ENCODE measurements at places on chromosomes 12 and 14.

DNA sequence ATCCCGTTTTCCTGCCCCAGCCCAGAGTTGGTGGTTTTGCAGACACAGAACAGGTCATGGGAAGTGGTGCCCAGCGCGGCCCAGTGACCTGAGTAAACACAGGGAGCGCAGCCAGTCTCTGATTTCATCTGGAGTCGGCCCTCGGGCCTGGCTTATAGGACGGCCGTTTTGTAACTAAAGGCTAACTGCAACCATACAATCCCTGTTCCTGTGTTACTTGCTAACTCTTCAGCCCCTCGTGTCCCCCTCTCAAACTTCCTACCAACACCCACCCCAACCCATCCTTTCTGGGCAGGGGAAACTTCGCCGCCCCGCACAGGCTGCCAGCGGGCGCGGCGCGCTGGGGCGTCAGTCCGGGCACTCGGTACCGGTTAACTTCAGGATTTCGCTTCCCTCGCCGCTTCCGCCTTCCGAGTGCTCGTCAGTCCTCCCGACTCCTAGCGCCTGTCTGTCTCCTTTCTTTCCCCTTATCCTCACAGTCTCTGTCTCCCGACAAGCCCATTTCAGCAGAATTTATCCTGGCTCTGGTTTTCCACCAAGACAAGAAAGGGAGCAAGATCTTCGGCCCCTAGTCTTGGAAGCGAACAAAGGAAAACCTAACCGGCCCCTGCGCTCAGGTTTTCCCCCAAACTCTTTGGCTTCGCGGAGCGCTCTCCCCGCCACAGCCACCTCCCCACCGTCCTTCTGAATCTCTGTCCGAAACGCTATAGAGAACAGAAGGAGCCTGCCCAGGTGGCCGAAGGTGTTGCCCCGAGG, 2.0 kb downstream of the SIX1 start:
- DNase-seq: no peak

- DNase-seq: no peak
Observed at GRCh38 chr14:72709916-72710611, 183.8 kb downstream of the DPF3 start.

DNA sequence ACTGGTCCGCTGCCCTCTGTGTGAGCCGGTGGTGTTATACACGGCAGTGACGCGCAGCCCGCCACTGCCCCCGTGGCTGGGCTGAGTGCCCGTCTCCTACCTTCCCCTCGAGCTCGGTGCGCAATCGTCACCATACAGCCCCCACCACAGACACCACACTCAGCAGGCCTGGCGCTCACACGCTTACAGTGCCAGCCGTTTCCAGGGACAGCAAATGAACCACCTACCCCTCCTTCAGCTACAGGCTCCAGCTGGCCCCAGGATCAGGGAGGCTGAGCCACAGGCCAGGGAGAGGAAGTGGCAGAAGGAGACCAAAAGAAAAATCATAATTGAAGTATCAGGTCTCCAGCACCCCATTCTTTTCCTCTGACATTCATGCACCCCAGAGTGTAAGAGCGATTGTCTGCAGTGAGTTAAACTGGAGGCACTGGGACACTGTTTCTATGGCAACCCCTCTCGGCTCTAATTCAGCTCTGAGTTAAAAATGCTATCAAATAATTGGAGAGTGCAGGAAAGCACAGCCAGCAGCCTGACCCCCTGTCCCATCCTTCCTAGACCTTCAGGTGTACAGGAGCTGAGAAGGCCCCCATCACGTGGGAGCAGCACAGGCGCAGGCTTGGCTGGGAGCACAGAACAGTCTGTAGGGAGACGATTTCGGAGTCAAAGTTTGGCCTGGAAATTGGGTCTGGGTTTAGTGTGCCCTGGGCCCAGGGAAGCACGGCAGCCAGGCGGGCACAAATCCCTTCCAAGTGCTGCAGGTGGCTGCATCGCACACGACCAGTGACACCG, 18.0 kb downstream of the LRTM2 start:
- DNase-seq: no peak

DNA sequence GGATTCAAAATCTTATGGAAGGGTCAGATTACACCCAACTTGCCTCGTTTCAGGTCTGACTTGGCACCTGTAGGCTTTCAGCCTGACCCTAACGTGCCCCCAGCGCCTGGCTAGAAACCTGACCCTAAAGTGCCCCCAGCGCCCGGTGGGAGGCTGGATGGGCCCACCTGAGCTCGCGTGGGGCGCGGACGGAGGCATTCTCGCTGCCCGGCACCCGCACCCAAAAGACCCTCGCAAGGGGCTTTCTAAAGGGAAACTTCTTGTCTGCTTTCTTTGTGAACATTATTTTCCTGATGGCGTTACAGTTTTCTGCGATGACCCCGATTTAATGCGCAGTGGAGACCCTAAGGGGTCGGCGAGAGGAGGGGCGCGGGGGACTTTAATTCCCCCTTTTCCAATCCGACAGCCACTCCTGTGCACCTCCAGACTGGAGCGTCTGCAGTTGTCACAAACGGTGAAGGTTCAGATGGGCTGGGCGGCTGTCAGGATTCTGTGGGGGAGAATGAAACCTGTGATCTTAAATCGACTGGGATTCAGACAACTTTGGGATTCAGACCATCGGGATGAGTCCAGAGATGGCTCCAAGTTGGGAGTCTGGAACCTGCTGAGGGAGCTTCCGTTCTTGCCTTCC, 751 bp upstream of the HRK start:
- DNase-seq: no peak

- DNase-seq: no peak
Observed at GRCh38 chr12:62263966-62264365, 3.8 kb downstream of the USP15 start.
